ENCODE measurements at places on chromosomes 7 and 10.

GRCh38 chr10:110175406-110175805, 32.0 kb upstream of the MXI1 start:
- no peak for DNase-seq

GRCh38 chr7:92613214-92613613, 23.0 kb upstream of the FAM133B start:
- no peak for DNase-seq

- no peak for DNase-seq
Observed at GRCh38 chr10:125881192-125881591, at the start of gene DHX32. Gene DHX32 (minus strand): TSS chr10:125881292. CDS start chr10:125880824, 468 bp downstream.

DNA sequence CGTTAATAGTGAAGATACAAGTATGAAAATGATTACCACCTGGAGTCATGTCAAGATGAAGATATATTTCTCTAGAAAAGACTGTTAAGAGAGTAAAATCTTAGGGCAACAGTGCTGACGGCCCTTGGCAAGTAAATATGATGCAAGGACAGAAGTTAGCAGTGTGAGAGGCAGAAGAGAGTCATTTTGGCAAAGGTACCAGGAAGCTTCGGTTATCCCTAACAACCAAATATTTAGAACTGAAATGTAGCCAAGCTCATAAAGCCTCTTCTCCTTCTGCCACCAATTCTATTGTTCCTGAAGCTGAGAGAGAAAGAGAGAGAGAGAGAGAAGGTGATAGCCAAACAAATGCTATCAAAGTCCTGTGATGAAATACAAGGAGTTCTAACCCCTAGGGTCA, 109.6 kb downstream of the MACC1 start:
- DNase-seq: no peak

GRCh38 chr10:93075369-93076221, 1.9 kb downstream of the CYP26A1 start:
- no peak for DNase-seq

DNA sequence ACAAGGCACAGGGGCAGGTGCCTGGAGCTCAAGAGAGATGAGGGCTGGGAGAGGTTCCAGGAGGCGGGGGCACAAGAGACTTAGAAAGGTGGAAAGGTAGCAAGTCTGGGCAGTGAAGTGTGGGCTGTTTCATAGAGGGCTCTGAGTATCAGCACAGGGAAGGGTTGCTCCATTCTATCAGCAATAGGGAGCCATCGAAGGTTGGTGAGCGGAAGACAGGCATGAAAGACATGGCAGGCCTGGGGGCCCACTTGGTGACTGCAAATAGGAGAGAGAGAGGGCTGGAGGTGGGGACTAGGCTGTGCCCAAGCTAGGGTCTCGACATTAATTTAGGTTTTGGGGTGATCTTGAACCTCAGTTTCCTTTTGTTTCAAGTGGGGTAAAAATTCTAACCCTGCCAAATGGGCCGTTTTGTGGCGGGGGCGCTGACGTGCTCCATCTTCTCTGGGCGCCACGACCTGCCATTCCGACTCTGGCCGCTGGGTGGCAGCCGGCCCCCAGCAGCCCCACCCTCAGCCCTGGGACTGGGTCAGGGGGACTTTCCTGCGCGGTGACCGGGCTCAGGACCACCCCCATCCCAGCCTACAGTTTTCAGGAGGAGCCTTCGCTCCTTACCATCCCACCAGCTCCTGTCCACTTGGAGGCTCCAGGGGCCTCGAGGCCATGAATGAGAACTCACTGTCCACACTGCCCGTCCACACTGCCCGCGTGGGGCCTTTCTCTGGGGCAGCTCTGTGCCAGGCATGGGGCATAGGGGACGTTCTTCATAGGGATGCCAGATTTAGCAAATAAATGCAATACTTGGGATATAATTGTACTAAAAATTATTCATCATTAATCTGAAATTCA, 37.2 kb upstream of the PCBD1 start:
- peak; percentile 74 for DNase-seq

- no peak for DNase-seq
Observed at GRCh38 chr7:25780904-25781303, 371.1 kb upstream of the NFE2L3 start.

DNA sequence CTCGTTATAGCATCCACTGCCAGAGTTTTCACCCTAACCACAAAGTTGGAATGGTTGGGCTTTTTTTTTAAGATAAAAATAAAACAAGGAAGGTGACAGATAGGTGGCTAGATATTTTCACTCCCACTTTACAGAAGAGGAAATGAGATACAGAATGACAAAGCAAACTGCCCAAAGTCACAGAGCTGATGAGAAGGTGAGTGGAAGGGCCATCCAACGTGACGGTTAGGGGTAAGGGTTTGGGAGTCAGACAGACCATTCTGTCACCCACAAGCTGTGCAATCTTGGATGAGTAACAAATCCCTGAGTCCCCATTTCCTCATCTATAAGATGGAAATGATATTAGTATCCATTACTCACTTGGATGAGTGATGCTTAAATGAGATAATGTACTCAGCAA, 106.9 kb upstream of the PDLIM1 start:
- DNase-seq: no peak

DNA sequence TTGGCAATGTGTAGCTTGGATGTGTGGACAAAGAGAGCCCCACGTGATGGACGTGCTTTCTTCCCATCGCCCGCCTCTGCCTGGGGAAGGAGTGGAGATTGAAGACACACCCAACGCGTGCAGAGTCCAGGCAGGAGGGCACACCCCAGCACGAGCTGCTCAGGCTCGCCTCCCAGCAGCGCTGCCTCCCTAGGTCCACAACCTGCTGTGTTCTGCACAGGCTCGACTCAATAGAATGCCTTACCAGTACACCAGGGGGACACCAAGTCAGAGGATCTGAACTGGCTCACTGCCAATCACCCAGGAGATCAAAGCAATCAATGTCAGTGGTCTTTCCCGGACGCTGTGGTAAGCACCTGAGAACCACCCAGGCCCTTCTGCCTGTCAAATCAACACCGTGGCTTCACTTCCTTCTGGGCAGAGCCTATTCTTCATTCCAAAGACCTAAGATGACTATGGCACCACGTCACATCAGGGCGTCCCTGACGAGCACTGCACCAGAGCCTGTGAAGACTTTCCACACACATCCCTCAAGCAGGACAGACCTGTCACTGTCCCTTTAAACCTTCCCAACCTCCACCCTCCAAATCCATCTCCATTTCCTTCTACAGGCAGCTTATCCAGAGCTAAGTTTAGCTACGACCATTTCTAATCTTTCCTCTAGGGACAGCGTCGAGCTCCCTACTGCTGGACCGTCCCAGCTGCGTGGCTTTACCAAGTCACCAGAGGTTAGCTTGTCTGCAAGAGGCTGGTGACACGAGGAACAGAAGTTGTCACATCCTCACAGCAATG, 72.3 kb downstream of the AMZ1 start:
- peak; percentile 38 for DNase-seq

DNA sequence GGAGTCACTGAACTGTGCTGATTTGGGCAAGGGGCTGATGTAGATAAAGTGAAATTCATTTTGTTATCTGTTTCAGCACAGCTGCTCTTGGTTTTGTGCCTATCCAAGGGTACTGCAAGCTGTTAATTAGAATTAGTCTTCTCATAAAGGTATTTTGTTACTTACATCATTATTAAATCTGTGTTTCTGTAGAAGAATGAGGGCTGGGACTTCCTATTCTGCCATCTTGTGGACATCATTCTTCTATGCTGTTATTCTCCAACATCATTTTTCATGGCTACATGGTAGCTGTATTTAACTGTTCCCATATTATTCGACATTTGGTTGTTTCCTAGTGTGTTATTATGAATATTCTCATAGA, 76.2 kb upstream of the CCDC71L start:
- no peak for DNase-seq

- DNase-seq: no peak
Observed at GRCh38 chr7:134916171-134916883, 70.0 kb upstream of the AGBL3 start.

GRCh38 chr10:27701938-27702537, 43.6 kb downstream of the MKX start:
- no peak for DNase-seq

DNA sequence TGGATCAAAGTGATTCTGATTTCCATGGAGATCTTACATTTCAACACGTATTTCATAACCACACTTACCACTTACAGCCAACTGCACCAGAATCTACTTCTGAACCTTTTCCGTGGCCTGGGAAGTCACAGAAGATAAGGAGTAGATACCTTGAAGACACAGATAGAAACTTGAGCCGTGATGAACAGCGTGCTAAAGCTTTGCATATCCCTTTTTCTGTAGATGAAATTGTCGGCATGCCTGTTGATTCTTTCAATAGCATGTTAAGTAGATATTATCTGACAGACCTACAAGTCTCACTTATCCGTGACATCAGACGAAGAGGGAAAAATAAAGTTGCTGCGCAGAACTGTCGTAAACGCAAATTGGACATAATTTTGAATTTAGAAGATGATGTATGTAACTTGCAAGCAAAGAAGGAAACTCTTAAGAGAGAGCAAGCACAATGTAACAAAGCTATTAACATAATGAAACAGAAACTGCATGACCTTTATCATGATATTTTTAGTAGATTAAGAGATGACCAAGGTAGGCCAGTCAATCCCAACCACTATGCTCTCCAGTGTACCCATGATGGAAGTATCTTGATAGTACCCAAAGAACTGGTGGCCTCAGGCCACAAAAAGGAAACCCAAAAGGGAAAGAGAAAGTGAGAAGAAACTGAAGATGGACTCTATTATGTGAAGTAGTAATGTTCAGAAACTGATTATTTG, 15.3 kb downstream of the HNRNPA2B1 start:
- DNase-seq: no peak

- no peak for DNase-seq
Observed at GRCh38 chr10:131777921-131778320, 122.9 kb upstream of the PPP2R2D start.

GRCh38 chr7:123528265-123528664, 6.1 kb downstream of the IQUB start:
- no peak for DNase-seq

GRCh38 chr7:17526621-17527020, 228.2 kb downstream of the AHR start:
- no peak for DNase-seq

DNA sequence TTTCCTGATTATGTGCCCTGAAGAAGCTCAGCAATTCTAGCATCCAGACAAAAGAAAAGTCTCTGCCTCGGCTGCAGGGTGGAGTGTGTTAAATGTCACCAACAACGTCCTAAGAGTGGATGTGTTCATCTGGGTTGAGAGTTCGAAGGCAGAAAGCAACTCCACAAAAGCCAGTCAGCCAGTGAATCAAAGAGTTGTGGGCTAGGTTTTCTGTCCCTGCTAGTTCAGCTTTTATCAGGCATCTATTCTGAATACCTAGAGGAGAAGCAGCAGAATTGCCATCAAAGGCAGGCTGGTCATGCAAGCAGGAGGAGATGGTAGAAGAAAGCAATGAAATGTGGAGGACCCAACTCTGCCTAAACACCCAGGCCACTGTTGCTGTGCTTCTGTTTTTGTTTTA, 205.2 kb downstream of the KLF6 start:
- DNase-seq: no peak

DNA sequence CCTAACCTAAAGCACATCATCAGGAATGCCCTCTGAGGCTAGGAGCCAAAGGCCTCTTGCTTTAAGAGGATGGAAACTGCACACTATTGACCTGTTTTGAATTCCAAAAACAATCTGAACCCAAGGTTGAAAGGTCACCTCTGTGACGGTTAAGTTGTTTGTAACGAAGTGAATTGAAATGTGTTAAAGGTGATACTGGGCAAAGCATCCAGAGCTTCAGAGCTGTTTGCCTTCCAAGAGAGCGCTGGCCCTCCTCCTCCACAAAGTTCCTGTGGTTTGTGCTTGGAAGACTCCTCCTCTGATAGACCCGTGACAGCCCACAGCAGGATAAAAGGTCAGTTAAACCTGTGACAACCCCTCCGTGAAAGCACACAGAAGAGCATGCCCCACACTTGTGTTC, 133.7 kb upstream of the CTTNBP2 start:
- no peak for DNase-seq

GRCh38 chr7:70210936-70211310, 612.6 kb downstream of the AUTS2 start:
- no peak for DNase-seq

DNA sequence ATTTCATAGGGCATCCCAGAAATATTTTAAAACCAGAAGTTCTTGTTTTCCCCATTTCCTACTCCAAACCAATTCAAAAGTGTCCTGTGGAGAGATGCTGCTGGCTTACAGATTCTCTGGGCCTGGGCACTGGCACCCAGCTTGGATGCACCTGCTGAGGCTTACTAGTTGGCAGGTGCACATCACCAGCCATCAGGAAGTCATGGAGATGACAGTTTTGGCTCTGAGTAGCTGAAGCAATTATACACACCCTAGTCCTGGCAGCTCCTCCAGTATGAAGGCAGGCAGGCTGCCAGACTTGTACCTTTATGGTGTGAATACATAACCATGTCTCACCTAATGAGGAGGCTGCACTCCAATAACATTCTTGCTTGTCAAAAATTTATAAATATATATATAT, 276.6 kb upstream of the GHITM start:
- no peak for DNase-seq

DNA sequence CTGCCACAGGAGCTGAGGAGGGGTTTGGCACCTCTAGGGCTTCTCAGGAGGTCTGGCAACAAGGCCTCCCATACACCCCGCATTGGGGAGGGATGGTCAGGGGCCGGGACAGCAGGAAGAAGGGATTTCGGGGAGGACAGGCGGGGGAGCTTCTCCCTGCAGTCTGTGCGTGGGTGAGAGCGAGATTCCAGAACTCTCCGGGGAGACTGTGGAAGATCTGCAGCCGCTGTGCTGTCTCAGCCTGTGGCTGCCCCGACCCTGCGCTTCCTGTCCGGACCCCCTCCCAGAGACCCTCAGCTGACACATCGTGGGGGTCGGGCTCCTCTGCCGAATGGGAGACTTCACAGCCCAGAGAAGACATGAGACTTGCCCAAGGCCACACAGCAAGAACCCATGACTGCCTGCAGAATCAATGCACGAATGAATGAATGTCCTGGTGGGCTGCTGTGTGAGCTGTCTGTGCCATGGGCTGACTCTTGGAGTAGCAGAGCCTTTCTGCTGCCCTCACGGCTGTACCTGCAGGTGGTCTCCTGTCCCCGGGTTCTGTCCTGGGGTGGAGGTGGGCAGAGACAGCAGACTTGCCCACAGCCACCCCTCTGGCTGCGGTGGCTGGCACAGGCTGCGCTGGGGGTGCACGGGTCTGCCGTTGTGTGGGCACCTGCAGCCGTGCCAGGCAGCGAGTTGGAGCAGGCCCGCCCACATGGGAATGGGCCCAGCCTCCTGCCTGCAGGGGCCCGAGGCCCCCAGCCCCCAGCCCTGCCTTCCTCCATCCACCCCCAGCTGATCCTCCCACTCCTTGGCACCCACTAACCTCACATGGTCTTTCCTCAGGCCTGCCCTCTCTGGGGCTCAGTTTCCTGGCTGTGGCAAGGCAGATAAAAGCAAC, 16.3 kb upstream of the LFNG start:
- DNase-seq: no peak

DNA sequence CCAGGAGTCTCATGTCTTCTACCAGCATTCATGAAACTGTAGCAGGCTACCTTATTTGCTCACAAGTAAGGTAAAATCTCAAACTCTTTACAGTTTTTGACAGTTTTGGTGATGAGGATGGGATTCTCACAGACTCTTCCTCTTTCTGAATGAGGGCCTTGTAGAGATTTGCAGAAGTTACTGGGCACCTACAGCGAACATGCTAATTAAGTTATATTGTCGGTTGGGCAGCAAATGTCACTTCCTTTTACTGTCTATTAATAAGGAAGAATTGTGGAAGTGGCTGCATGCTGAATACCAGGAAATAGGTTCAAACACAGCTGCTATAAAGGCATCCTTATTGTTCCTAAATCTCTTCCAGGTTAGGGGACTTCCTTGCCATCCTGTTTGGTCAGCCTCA, 189.6 kb downstream of the DNAJC1 start:
- DNase-seq: no peak

Measured in activated T-cell treated with anti-CD3 and anti-CD28 coated beads, Interleukin-2, amount 50 U/mL, for 72 hours (primary cell).